Ovary (tissue), 10 donors: ENCODE measurements at places on chromosomes 5 and 9.
A peak's percentile ranks its signal among the peaks of the same experiment; 100 is the strongest.

DNA sequence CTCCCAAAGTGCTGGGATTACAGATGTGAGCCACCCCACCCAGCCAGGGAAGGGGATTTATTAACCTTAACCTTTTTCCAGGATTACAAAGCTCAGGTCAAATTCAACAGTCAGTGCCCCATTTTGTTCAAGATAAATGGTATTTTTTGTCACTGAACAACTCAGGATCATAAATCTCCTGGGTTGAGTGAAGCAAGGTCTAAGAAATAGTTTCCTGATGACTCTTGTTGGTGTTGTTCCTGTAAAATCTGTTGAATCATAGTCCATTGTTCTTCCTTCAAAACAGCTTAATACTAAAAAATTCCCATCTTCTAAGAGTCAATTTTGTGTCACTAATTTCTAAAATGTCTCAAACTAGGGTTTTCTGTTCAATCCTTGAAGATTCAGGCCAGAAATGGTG lies 33.9 kb upstream of the JMY start:
- no peak for DNase-seq

- no peak for DNase-seq
Observed at GRCh38 chr5:85732185-85732584, 885.6 kb upstream of the COX7C start.

- DNase-seq = no peak
Observed at GRCh38 chr5:17096952-17097695, 120.3 kb upstream of the BASP1 start.

- no peak for DNase-seq
Observed at GRCh38 chr5:65440456-65440855, 41.3 kb downstream of the ADAMTS6 start.

GRCh38 chr5:158119961-158120723 lies 261.2 kb upstream of the CLINT1 start:
- no peak for DNase-seq

DNA sequence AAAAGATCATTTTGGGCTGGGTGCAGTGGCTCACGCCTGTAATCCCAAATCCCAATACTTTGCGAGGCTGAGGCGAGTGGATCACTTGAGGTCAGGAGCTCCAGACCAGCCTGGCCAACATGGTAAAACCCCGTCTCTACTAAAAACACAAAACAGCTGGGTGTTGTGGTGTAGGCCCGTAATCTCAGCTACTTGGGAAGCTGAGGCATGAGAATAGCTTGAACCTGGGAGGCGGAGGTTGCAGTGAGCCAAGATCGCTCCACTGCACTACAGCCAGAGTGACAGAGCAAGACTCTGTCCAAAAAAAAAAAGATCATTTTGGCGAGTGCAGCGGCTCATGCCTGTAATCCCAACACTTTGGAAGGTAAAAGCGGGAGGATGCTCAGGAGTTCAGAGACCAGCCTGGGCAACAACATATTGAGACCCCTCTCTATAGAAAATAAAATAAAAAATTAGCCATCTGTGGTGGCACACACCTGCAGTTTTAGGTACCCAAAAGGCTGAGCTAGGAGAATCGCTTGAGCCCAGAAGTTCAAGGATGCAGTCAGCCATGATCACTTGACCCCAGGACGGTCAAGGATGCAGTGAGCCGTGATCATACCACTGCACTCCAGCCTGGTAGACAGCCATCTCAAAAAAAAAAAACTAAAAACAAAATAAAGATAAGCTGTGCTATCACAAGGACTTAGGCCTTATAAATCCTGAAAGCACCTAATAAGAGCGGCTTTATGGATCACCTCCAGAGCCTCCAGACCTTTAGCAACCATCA lies 16.2 kb downstream of the PPP2CA start:
- DNase-seq = no peak

DNA sequence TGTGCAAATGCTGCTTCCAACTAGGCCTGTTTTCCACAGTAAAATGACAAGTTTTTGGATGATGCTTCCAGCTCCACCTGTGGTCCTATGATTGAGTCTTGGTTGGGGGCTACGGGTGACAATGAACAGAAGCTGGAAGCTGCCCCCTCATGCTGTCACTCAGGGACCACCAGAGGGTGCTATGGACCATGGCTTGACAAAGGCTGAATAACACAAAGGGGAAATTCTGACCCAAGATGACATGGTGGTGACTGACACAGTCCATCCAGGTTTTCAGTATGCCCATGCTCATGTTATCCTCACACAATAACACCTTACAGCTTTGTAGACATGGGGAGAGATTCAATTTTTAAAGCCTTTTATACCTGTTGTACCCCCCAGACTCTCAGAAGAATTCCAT lies 23.9 kb upstream of the SAP30L start:
- DNase-seq = no peak

DNA sequence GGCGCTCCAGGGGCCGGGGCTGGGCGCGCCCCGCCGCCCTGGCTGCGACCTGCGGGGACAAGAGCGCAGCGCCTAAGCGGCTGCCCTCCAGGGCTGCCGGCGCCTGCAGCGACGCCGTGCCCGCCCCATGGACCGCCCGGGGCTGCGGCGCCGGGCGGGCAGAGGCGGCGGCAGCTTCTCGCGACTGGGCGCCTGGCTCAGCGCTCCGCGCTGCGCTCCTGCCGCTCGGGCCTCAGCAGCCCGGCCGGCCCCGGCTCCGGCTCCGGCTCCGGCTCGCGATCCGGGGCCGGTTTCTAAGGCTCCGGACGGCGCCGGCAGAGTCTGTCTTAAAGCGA lies at the start of gene PITX1:
TSS of gene PITX1 (minus strand) at position 328 of the 335 bp plus-strand sequence. CDS start 347 bp downstream, outside the sequence.
- no peak for DNase-seq

DNA sequence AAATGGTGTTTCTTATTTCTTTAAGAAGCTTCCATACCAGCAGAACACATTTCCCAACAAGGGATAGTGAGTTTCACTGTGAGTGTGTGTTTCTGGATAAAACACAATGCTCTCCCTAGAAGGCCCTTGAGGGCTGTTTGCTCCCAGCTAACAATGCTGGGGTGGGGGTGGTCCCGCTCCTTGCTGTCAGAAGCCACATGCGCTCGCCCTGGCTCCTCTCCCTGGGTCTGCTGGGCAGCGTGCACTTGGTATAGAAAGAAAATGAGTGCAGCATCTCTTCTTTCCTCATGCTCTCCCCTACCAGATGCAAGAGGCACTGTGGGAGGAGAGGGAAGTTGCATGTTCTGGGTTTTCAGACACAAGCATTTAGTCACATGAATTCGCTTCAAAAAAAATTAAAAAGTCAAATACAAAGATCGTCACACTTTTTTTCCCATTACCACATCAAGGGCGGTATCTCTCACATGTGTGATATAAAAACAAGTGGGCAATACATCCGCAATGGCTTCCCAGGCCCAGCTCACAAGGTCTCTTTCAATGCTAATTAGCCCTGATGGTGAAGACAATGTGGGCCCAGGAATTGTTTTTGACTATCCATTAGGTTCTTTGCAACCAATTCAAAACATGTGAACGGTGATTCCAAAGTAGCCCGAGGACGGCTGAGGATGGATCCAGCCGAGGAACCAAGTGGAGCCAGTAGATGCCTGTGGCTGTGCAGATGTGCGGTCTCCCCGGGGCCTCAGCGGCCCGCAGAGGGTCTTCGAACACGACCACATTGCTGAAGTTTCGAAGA lies 603.6 kb downstream of the IRX1 start:
- no peak for DNase-seq

- DNase-seq = no peak
Observed at GRCh38 chr5:106312360-106312759, 1358.4 kb downstream of the EFNA5 start.

DNA sequence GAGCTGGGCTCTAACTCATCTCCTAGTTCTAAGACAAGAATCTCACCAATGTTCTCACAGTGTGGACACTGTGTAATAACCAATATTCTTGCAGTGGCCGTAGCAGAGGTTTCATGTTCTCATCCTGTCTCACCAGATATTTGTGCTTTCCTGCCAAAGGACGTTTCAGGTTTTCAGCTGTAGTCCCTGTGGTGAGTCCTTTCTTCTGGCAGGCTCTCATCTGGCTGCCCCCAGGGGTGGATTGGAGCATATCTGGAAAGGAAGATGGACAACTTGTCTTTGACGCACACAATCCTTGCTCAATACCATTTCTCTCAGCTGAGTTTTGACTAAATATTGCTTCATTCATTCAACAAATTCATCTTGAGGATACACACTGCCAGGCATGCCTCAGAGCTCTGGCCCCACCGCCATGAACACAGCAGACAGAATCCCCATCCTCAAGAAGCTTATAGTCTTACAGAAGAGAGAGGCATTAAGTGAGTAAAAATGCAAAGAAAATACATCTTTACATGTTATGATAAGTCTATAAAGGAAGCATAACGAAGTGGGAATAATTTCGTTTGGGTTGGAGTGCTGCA lies 33.8 kb upstream of the NEURL1B start:
- DNase-seq = peak; percentile 26

DNA sequence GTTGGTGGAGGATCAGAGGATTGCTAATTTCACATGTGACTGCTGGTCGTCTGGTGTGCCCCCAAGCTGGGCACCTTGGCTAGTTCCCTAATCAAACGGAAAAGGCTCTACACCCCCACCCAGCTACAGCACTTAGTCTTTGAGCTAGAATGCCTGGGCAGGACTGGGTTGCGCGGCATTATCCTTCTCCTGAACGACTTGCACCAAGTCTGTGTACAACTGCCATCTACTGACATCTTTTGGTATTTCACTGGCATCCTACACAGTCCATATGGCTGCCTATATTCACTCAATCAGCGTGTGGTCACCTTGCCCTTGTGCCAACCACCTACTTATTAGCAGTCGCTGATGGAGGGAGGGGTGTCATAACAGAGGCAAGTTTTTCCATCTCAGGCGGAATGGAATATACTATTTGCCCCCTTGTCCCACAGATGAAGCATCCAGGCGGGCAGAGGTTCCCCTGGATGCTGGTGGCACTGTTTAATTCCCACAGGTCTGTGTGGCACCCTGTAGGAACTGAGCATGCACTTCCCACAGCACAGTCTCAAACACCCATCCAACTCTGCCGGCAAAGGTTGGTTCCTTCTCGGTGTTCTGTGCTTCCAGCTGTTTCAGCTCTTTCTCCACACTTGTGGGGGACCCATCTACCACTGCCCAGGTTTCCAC lies 150.1 kb downstream of the OSTF1 start:
- no peak for DNase-seq

DNA sequence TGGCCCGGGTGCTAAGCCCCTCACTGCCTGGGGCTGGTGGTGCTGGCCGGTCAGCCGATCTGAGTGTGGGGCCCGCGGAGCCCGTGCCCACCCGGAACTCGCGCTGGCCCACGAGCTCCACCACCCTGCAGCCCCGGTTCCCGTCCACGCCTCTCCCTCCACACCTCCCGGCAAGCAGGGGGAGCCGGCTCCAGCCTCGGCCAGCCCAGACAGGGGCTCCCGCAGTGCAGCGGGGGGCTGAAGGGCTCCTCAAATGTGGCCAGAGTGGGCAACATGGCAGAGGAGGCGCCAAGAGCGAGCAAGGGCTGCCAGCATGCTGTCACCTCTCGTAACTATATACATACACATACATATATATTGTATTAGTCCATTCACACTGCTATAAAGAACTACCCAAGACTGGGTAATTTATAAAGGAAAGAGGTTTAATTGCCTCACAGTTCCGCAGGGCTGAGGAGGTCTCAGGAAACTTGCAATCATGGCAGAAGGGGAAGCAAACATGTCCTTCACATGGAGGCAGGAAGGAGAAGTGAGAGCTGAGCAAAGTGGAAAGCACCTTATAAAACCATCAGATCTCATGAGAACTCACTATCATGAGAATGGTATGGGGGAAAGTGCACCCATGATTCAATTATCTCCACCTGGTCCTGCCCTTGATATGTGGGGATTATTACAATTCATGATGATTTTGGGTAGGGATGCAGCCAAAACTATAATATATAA lies 56.8 kb downstream of the LIX1 start:
- DNase-seq = no peak

- no peak for DNase-seq
Observed at GRCh38 chr9:19976226-19976625, 187.4 kb upstream of the SLC24A2 start.

DNA sequence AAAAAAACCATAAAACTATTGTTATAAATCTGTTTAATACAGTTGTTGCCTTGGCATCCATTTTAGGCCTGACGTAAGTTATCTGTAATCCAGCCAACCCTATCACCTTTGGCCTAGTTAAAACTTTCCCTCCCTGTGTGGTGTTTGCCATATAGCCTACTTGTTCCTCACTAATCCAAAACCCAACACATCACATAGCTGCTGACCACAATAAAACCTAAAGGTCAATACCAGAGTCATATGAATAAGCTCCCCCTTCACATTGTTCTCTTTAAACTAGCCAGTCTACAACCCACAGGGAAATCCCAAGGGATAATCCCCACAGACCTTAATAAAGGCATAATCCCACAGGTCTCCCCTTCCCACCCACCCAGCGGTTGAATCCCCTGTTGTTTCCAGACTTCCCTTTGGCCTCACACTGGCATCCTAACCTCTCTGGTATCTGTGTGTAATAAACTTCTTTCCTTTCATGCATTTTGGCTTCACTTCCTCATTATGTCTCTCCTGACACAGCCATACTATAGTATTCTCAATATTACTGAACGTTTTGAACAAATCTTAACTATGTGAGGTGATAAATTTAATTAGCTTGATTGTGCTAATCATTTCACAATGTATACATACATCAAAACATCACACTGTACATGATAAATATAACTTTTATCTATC lies 50.8 kb downstream of the DTWD2 start:
- no peak for DNase-seq

GRCh38 chr5:117675646-117676045 lies 1101.0 kb upstream of the SEMA6A start:
- DNase-seq = no peak

GRCh38 chr9:16131264-16131663 lies 578.4 kb downstream of the CCDC171 start:
- DNase-seq = no peak
